ENCODE measurements at places on chromosomes 13 and 19.

DNA sequence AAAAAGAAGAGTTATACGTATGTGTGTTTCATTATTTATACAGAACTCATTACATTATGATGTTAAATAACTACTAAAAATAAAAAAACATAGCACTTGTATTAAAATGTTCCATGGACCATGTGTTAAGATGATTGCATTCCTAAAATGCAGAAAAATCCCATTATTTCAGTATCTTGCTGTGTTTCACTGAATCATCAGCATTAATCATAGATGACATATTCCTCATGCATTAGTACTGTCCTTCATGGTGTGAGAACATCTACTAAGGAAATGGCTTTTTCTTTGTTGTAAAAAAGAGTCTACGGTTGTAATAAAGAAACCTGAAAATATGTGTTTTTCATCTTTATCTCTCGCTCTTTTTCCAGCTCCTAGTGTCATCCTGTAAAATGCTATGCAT, 416.5 kb downstream of the FGF14 start:
- peak; percentile 76 for DNase-seq

GRCh38 chr19:2497186-2497585, 21.3 kb downstream of the GADD45B start:
- DNase-seq: no peak

DNA sequence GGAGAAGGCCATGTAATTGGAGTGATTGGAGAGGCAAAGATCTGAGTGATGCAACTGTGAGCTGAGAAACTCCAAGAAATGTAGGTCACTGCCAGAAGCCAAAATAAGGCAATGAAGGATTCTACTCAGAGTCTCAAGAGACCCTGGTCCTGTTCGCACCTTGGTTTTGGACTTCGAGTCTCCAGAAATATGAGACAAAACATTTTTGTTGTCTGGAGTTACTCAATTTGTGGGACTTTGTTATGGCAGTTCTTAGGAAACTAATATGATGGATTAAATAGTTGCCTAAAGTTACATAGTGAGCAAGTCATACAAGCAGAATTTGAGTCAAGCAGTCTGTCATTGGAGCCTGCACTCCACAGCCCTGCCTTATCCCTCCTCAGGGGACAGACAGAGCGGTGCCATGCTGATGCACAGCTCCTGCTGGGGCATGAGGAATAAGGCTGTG, 104.2 kb downstream of the ITGBL1 start:
- peak; percentile 30 for DNase-seq

- DNase-seq: no peak
These were observed 153.3 kb upstream of the VSTM2B start for GRCh38 chr19:29372461-29372860.

- no peak for DNase-seq
These were observed 1587.1 kb downstream of the PCDH9 start for GRCh38 chr13:65642996-65643395.

- peak; percentile 59 for DNase-seq
These were observed 121.6 kb upstream of the KL start for GRCh38 chr13:32894589-32895001.

GRCh38 chr19:17829855-17830566, 8.7 kb upstream of the INSL3 start:
- peak; percentile 33 for DNase-seq

GRCh38 chr19:44668985-44669764, 2.1 kb upstream of the CEACAM19 start:
- no peak for DNase-seq

- DNase-seq: peak; percentile 96
These were observed 71.4 kb downstream of the EFNB2 start for GRCh38 chr13:106464076-106464475.

GRCh38 chr19:8880868-8881488, 48.8 kb downstream of the MBD3L1 start:
- DNase-seq: no peak

DNA sequence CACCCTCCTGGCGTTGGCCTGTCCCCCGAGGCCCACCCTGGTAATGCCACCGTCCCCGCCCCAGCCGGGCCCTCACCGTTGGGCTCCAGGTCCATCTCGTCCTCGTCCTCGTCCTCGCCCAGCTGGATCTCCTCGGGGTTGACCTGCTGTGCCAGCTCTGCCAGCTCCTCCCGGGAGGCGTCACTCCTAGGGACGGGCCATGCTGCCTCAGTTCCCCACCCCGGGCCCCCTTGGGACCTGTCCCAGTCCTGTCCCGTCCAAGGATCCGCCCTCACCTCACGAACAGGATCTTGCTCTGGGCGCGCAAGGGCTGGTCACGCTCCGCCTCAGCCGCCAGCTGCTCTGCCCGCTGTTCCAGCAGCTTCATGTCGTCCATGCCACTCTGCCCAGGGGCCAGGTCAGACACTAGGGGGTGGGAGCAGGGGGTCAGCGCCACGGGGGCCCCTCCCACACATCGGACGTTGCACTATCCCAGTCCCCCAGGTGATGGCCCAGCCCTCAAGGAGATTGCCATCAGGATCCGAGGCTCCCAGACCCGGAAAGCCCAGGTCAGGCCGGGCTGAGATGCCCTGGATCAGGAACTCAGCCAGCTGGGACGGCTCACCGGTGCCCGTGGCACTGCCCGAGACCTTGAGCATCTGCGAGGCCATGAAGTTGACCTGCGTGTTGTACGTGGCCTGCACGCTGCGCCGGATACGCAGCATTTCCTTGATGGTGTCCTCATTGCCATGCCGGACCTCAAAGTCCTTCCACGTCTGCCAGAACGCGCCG, 9.5 kb downstream of the XAB2 start:
- DNase-seq: no peak

GRCh38 chr13:79811170-79811569, 330.2 kb downstream of the NDFIP2 start:
- DNase-seq: no peak

DNA sequence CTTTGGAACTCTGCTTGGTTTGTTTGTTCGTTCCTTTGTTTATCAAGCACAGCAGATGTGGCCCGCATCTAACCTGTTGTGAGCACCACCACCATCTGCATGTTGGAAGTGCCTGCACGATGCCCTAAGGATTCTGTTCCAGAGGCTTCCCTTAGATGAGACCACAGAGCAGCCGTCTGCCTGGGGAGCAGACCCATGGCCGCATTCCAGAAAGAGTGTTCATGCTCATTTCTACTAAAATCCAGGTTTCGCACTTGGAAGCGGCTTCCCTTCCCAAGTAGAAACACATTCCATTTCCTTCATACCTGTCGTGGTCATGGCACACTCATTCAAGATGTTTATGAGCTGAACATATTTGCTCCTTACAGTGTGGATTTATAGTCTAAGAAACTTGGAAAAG, 27.2 kb downstream of the COL4A2 start:
- DNase-seq: peak; percentile 64

DNA sequence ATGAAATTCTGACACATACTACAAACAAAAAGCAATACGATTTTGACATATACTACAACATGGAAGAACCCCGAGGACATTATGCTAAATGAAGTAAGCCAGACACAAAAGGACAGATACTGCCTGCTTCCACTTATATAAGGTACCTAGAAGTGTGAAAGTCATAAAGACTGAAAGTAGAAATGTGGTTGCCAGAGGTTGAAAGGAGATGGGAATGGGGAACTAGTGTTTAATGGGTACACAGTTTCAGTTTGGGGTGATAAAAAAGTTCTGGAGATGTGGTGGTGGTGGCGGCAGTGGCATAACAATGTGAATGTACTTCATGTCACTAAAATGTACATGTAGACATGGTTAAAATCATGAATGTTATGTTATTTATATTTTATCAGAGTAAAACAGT, 12.1 kb upstream of the NDFIP2 start:
- DNase-seq: no peak

- DNase-seq: peak; percentile 82
These were observed 285.8 kb upstream of the PCDH9 start for GRCh38 chr13:67515895-67516294.

DNA sequence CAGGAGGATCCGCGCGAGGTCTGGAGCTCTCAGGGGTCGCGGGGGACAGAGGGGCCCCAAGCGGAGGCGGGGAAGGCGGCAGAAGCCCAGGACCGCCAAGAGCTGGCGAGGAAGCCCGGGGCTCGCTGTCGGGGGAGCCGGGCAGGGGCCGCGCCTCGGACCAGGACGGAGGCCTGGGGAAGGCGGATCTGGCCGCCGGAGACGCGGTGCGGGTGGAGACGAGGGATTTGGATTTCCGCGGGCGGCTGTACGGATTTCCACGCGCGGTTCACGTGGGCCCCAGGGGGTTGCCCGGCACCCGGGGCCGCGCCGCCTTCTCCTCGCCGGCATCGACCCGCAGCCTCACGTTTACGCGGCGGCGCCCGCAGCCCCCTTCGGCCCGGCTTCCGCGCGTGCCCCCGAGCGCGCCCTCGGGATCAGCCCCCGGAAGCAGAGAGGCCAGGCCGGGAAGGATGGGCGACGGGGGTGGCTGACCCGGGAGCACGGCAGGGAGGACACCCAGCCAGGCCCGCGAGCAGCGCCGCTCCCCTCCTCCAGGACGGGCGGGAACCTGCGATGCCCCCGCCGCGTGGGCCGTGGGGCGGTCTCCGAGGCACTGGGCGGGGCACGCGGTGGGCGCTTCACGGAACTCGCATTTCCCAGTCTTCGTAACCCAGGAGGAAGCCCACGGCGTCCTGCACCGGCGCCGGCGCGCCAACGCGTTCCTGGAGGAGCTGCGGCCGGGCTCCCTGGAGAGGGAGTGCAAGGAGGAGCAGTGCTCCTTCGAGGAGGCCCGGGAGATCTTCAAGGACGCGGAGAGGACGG, 4.7 kb downstream of the F7 start:
- peak; percentile 26 for DNase-seq

GRCh38 chr19:46610851-46611770, 10.0 kb downstream of the CALM3 start:
- DNase-seq: peak; percentile 53

- DNase-seq: no peak
These were observed 7.9 kb downstream of the TLE5 start for GRCh38 chr19:3054265-3054971.

- DNase-seq: no peak
These were observed 7.0 kb downstream of the RFX1 start for GRCh38 chr19:13999085-13999484.

GRCh38 chr19:1270854-1271527, 1.9 kb downstream of the CIRBP start:
- no peak for DNase-seq

DNA sequence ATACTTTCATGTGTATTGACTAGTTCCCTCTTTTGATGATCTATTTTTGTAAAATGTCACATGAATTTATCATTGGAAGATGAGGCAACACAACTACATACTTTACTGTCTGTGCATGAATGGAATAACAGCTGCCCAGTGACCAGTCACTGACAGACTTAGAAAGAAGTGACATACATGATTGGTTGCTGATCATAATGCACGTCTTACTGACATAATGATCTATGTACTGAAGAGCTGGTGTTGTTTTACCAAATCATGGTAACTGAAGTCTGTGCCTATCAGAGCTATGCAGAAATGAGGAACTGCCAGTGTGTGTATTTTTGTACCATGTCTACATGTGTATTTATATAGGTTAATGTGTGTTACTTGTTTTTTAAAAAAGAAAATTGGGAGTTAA, 26.5 kb downstream of the GPR18 start:
- no peak for DNase-seq

- DNase-seq: no peak
These were observed 47.7 kb upstream of the ATP12A start for GRCh38 chr13:24632382-24633121.

DNA sequence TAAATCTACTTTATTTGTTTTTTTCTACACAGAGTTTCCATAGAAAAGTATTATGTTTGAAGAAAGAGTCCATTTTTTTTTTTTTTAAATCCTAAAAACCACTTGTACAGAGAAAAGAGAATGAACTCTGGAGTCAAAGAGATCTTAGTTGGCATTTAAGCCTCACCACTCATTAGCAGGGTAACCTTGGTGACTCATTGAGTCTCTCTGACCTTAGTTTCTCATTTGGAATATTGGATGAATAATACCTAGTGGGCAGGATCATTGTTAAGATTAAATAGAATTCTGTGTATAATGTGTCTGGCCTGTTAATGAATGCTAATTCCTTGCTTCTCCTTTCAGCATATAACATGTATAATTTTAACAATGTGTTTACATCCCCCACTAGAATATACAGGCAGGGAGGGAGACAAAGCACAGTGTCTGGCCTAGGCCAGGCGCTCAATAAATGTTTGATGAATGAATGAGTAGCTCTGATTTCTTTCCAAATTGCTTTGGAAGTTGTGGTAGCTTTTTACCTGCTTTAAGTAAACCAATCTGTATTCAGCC, 48.7 kb upstream of the MYCBP2 start:
- no peak for DNase-seq

- no peak for DNase-seq
These were observed 117.6 kb downstream of the GGACT start for GRCh38 chr13:100470866-100471505.

Data from choroid plexus epithelial cell (primary cell).